ENCODE measurements at places on chromosomes 7 and 10.

GRCh38 chr7:3747467-3747866 lies 446.4 kb downstream of the SDK1 start:
- no peak for DNase-seq

- no peak for DNase-seq
Measured at GRCh38 chr7:15998617-15999016, 312.1 kb upstream of the MEOX2 start.

GRCh38 chr10:119257899-119258419 lies 50.6 kb downstream of the GRK5 start:
- DNase-seq, result no peak

- DNase-seq, result no peak
Measured at GRCh38 chr7:18901351-18901750, 216.1 kb downstream of the TWIST1 start.

- peak; percentile 45 for DNase-seq
Measured at GRCh38 chr7:90824386-90825307, 228.5 kb downstream of the CDK14 start.

DNA sequence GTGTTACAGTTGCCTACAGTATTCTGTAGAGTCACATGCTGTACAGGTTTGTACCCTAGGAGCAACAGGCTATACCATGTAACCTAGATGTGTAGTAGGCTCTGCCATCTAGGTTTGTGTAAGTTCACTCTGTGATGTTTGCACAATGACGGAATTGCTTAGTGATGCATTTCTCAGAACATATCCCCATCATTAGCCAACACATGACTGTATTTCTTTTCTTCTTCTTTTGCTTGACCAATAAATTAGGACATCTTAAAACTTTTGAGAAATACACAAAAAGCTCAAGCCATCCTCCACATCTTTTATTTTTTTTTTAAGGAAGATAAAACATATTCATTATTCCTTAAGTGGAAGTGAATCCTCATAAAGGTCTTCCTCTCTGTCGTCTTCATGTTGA lies 5.4 kb upstream of the PFKFB3 start:
- no peak for DNase-seq

DNA sequence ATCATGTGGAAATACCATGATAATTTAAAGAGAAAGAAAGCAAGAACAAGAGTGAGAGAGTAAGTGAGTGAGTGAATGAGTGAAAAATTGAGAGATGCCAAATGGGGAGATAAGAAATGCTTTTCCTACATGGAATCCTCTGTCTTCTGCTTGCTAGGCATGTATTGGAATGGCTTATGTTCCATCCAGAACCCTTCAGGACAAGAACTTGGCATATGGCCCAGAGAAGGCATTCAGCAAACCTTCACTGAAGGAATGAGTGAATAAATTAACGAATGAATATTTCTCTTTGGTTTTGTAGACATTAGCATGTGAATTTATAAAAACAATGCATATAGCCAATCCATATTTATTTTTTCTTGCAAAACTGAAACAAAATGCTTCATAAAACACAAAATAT lies 162.2 kb downstream of the LRRTM3 start:
- DNase-seq, result no peak

DNA sequence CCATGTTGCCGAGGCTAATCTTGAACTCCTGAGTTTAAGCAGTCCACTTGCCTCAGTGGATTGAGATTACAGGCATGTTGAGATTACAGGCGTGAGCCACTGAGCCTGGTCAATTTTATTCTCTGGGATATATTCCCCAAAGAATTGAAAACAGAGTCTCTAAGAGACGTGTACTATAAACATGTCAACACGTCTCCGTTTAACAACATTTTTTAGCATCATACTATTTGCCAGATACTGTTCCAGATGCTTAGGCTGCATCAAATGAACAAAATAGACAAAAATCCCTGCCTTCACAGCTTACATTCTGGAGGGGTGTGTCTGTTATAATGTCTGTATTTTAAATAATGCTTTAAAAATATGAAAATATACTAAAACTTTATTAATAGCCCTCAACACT lies 54.1 kb upstream of the PRKG1 start:
- no peak for DNase-seq

GRCh38 chr7:76430836-76431235 lies 6.1 kb downstream of the ZP3 start:
- no peak for DNase-seq

- DNase-seq, result no peak
Measured at GRCh38 chr7:150997817-150998216, 7.0 kb downstream of the NOS3 start.

- no peak for DNase-seq
Measured at GRCh38 chr7:120436487-120437060, 163.6 kb downstream of the KCND2 start.

GRCh38 chr7:87231258-87231657 lies 11.7 kb upstream of the TMEM243 start:
- DNase-seq, result no peak

GRCh38 chr7:38241071-38241470 lies 32.4 kb downstream of the TARP start:
- no peak for DNase-seq

GRCh38 chr10:50362547-50363125 lies 111.3 kb upstream of the ASAH2 start:
- no peak for DNase-seq

- no peak for DNase-seq
Measured at GRCh38 chr7:143992670-143993069, 7.5 kb upstream of the OR6B1 start.

DNA sequence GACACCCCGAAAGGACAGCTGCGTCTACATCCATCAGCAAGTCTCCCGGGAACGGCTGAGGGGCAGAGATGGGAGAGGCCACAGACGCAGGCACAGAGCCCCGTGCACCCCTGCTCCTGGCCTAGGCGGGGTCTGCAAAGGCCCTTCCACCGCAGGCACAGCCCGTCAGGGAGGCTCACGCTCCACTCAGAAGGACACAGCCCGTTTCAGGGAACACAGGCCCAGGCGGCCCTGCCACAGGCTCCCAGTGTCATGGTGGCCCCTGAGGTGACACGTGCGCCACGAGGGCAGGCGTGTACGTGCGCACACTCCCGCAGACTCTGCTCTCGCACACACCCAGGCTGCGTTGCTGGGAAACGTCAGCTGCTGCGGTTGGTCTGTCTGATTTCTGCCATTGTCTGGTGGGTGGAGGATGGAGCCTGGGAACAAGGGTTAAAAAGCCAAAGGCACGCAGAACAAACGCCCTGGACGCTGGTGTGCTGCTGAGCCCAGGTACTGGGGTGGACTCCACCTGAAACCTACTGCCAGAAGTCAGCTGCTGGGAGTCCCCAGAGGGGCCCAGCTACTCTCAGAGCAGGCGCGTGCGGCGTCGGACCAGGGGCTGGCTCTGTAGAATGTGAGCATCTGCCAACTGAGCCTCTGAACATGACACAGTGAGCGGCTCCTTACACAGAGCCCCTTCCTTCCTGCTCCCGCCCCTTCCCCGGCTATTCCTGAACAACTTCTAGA lies 13.1 kb downstream of the GPER1 start:
- DNase-seq, result no peak

DNA sequence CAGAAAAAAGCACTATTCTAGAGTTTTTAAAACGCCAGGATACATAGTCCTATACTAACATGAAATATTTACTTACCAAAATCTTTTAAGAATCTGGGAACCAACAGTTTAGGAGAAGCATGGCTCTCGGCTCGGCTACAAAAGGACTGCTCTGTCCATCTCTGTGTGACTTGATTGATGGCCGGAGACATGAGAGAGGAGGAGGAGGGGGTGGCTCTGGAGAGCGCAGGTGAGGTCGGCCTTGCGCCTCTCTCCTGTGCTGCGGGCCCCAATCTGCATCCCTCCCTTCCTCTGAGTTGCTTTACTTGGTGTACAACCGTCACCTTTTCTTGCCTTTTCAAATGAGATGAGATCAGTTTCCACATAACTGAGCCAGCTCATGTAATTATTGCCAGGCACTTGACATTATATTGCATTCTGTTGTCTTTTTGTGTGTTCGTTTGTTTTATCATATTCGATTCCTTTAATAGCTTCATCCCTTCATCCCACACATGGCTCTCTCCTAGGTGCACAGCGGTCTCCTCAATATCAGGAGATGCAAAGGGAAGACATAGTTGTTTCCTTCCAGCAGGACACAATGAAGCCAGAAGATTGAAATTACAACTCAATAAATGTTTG lies 87.8 kb upstream of the KLF6 start:
- no peak for DNase-seq

GRCh38 chr10:73847031-73847430 lies 27.3 kb downstream of the CAMK2G start:
- DNase-seq, result no peak

- peak; percentile 48 for DNase-seq
Measured at GRCh38 chr7:149872419-149873073, 1.2 kb upstream of the ATP6V0E2 start.

DNA sequence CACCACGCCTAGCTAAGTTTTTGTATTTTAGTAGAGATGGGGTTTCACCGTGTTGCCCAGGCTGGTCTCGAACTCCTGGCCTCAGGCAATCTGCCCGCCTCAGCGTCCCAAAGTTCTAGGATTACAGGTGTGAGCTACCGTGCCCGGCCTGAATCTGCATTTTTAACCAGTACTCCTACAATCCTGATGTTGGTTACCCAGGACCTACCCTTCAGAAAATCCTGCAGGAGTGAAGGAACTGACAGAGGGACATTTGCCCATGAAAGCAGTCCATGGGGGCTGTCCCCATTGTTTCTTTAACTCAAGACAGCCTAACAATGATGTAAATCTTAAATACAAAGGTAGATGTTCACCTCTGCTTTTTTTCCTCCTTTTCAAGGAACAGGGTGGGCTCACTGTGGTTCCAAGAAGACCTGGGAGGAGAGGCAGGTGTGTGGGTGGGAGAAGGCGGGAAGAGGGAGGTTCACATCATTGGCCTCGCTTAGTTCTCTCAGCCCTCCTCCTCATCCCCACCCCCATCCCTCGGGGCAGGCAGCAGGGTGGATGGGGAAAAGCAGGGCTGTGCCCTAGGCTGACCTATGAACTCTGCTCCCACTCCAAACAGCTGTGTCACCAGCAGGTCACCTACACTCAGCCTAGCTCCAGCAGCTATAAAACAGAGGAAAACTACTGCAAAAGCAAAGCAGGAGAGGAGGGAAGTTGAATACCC lies 13.5 kb downstream of the LRRC20 start:
- DNase-seq, result no peak

DNA sequence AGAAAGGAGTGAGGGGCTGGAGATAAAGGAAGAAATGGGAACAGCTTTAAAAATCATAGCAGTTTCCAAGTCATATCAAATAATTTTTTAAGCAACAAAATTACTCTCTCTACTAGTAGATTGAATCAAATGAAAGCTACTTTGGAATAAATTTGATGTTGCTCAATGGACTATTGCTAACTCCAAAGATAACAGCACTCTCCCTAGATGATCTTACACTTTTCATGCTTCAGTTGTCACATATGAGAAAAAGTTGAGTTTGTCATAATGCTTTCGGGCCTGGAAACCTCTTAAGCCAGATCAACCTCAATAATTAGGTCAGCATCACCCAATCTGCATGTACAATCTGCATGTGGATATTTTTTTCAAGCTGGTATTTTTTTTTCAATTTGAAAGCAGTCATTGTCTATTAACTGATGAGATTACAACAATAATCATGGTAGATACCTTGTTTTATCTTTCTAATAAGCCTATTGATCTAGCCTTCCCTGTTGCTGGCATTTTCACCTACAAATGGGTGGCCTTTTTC lies 31.3 kb downstream of the LIPJ start:
- DNase-seq, result no peak

DNA sequence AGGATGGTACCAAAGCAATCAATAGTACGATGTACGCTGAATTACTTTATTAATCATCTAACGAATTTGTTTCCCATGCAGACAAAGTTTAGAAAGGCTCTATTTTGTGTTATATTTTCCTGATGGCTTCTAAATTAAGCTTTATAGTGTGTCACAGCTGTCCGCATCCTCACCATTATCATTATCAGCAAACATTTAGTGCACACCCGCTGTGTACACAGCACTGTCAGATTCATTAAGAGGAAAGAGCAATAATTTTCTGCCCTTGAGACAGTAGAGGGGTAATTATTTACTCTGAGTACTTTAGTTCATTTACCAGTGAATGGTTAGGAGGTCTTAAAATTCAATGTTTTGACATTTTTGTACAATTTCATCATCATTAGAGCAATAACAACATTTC lies 233.3 kb upstream of the PTPRZ1 start:
- no peak for DNase-seq

DNA sequence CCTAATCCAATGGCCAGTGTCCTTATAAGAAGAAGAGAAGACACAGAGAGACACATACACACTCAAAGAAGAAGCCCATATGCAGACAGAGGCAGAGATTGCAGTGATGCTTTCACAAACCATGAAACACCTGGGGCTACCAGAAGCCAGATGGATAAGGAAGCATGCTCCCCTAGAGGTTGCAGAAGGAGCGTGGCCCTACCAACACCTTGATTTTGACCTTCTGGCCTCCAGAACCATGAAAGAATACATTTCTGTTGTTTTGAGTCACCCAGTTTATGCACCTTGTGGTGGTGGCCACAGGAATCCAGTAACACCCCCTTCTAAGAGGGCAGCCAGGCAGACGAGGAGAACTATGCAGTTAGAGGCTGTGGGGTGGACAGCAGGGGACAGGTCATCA lies 43.5 kb downstream of the AOC1 start:
- DNase-seq, result no peak

DNA sequence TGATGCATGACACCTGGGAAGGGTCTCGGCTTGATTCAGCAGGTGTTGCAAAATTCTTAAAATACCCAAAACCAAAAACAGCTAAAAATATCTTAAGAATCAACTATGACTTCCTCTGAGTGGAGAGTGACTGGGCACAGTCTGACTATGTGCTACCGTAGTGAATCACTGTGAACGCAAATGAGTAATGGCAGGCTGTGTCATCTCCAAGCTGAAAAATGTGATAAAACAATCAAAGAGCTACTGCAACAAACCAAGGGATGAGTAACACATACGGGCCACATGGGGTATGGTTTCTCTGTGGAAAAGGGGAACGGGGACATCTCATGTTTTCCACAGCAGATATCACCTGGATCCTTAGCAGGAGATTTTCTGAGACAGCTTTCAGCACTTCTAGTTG lies 127.5 kb downstream of the ABCA13 start:
- DNase-seq, result peak; percentile 66

DNA sequence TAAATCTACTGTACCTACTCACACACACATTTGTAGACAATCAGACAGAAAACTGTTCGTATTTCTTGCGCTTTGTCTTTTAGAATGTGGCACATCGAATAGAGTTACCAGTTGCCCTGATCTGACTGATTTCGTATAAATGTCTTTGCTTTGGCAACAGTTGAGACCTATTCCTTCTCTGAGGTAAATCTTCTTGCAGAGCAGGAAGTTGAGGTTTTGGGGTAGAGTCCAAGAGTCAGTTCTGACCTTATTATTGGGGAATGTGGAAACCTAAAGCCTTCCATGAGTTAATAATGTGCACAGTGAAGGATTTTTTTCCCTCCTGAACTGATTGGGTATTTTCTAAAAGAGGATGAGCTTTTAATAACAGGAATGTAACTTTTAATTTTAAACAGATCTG lies 135.3 kb downstream of the KIAA1217 start:
- DNase-seq, result peak; percentile 75

All from urothelium cell line (cell line).